ENCODE measurements at places on chromosomes 3 and 15. TPM values are rescaled to one million over a fixed set of nuclear protein-coding genes. Genes with fewer than 3 reads are reported as not detected.

SNTN gene
- not detected for total RNA-seq

BFSP2 gene
- not detected for total RNA-seq

CCR8 gene
- 1.9 TPM for total RNA-seq

USP3 gene
- total RNA-seq, result 70.8 TPM

NR2F2 gene
- total RNA-seq, result not detected

ZKSCAN7 gene
- total RNA-seq, result 0.56 TPM

RTP3 gene
- not detected for total RNA-seq

LIPH gene
- not detected for total RNA-seq

TTLL13 gene
- 0.45 TPM for total RNA-seq

DIS3L gene
- total RNA-seq, result 31.2 TPM

CCDC39 gene
- not detected for total RNA-seq

ATP13A4 gene
- 1.6 TPM for total RNA-seq

LSAMP gene
- not detected for total RNA-seq

NANOGP8 gene
- total RNA-seq, result not detected

FEZF2 gene
- not detected for total RNA-seq

DYNC1LI1 gene
- 28.3 TPM for total RNA-seq

ACAA1 gene
- 93.8 TPM for total RNA-seq

TMOD2 gene
- 10.9 TPM for total RNA-seq

MYZAP gene
- not detected for total RNA-seq

PP2D1 gene
- not detected for total RNA-seq
